ENCODE measurements at places on chromosomes 13 and 19. TPM values are rescaled to one million over a fixed set of nuclear protein-coding genes. Genes with fewer than 3 reads are reported as not detected.

SULT2A1 gene
- total RNA-seq, result not detected

KIR3DL1 gene
- total RNA-seq, result not detected

ITGBL1 gene
- total RNA-seq, result not detected

ZNF823 gene
- 8.5 TPM for total RNA-seq

ZSCAN22 gene
- total RNA-seq, result 4.9 TPM

SERP2 gene
- 22.3 TPM for total RNA-seq

KLF5 gene
- total RNA-seq, result 0.34 TPM

POP4 gene
- 37.9 TPM for total RNA-seq

SLAIN1 gene
- total RNA-seq, result 120 TPM

SEMA6B gene
- total RNA-seq, result 234 TPM

DLL3 gene
- total RNA-seq, result 788 TPM

INSR gene
- total RNA-seq, result 23.9 TPM

KANK3 gene
- 8.9 TPM for total RNA-seq

IL11 gene
- total RNA-seq, result 18.1 TPM

THSD1 gene
- total RNA-seq, result 0.27 TPM

MEIOSIN gene
- not detected for total RNA-seq

TINCR gene
- total RNA-seq, result 1.0 TPM

VSTM1 gene
- not detected for total RNA-seq

CGB5 gene
- total RNA-seq, result not detected

KCTD4 gene
- not detected for total RNA-seq

KCNC3 gene
- 10.6 TPM for total RNA-seq

FFAR2 gene
- total RNA-seq, result not detected

IZUMO4 gene
- 10.6 TPM for total RNA-seq

LAIR2 gene
- not detected for total RNA-seq

SPC24 gene
- 3.8 TPM for total RNA-seq

TMPRSS9 gene
- total RNA-seq, result 0.29 TPM

SGCG gene
- 2.6 TPM for total RNA-seq

CGB3 gene
- not detected for total RNA-seq

LILRA1 gene
- not detected for total RNA-seq

PBX4 gene
- total RNA-seq, result 56.1 TPM

MBD3L2 gene
- 1.5 TPM for total RNA-seq

PSG6 gene
- total RNA-seq, result not detected

GARIN5A gene
- 5.2 TPM for total RNA-seq

CCL25 gene
- not detected for total RNA-seq

MISP gene
- total RNA-seq, result 1.1 TPM

TNFRSF19 gene
- 188 TPM for total RNA-seq

CGB2 gene
- total RNA-seq, result not detected

PRTN3 gene
- not detected for total RNA-seq

ZNF85 gene
- 32.2 TPM for total RNA-seq

ARRDC5 gene
- not detected for total RNA-seq

RPS28 gene
- 1,030 TPM for total RNA-seq

HOMER3 gene
- total RNA-seq, result 217 TPM

PSG1 gene
- total RNA-seq, result not detected

PALM3 gene
- 6.7 TPM for total RNA-seq

PEAK3 gene
- not detected for total RNA-seq

KLK2 gene
- not detected for total RNA-seq

CD37 gene
- total RNA-seq, result not detected

FREM2 gene
- 0.54 TPM for total RNA-seq

RB1 gene
- 50.3 TPM for total RNA-seq

ZBTB32 gene
- total RNA-seq, result not detected

CYP2A7 gene
- total RNA-seq, result not detected

PSG2 gene
- not detected for total RNA-seq

ZNF570 gene
- 14.5 TPM for total RNA-seq

ZNF835 gene
- total RNA-seq, result 2.7 TPM

IRGC gene
- not detected for total RNA-seq

ZNF536 gene
- total RNA-seq, result 24.9 TPM

DMPK gene
- total RNA-seq, result 107 TPM

Measured in glutamatergic neuron (in vitro differentiated cells).